ENCODE measurements at places on chromosomes 16 and 17.

DNA sequence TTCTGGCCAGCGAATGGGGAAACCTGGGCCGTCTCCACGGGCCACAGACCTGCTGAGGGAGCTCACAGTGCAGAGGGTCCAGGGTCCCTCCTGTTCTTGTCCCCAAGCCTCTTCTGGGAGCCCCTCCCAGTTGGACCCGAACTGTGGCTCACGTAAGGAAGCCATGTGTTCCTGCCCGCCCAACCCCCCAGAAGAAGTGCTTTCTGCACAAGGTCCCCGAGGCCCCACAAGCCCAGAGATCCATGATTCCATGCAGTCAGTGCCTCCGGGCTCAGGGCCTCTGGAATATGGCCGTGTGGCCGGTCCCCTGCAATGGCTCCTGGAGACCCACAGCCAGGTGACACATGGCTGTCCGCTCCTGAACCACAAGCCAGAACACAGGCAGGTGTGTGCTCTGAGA lies 272.4 kb downstream of the C16orf95 start:
- DNase-seq, result no peak

DNA sequence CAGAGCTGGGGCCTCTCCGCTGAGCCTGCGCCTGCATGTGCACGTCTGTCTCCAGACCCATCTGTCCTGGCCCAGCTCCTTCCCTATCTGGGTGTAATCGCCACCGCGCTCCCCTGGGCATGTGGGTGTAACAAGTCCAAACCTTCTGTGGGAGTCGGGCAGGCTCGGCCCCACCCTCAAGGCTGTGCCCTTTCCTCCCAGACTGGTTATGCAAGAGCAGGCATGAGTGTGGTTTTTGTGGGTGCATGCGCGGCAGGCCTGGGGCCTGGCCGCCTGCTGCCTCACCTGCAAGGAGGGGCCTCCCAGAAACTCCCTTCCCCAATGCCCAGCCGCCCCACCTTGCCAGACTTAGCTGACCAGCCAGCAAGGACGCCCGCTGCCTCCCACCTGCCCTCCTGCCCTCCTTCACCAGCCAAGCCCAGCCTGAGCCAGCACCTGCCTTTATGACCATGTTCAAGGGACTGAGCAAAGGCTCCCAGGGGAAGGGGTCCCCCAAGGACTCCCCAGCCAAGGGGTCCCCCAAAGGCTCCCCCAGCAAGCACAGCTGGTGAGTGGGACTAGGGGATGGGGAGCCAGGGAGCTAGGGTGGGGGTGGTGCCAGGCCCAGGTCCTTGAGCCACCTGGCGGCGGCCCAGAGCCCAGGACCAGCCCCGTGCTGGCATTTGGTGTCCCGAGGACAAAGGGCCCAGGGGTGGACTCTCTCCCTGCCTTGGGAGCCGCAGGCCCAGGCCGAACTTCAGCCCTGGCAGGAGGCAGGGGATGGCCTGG lies at the start of gene EVPLL:
TSS of gene EVPLL (plus strand) at position 342 of the 768 bp plus-strand sequence. CDS start 3,160 bp downstream, outside the sequence.
- no peak for DNase-seq

DNA sequence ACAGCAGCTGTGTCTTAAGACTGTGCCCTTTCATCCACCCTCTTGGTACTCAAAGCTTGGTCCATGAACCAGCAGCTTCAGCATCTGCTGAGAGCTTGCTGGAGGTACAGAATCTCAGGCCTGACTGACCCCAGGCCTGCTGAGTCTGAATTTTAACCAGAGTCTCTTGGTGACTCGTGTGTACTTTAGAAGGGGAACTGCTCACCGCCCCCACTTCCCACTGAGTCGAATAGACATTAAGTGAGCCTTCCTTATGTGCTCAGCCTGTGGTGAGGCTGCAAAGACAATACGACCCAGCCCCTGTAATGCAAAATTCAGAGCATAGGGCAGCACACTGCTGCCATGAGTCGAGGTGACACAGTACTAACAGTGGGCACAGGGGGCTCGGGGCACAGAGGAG lies 662.8 kb downstream of the WWOX start:
- DNase-seq, result no peak

GRCh38 chr16:47847220-47847970 lies 308.4 kb downstream of the ABCC12 start:
- no peak for DNase-seq

- no peak for DNase-seq
Measured at GRCh38 chr17:40548982-40549685, 16.1 kb downstream of the CCR7 start.

DNA sequence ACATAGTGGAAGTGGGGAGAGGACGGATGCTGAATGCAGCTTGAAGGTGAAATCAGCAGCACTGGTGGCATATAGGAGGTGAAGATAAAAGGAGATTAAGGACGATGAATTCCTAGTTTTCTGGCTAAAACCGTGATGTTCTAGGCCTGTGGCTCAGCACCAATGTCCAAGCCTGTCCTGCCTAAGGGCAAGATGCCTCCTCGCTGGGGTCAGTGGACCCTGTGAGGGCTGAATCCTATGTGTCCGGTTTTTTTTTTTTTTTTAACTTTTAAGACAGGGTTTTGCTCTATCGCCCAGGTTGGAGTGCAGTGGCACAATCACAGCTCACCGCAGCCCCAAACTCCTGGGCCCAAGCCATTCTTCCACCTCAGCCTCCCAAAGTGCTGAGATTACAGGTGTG lies 12.8 kb downstream of the CPNE2 start:
- DNase-seq, result no peak
